NCI-H1436 treated with DMSO at 0.1 percent for 48 hours (cell line): ENCODE measurements at places on chromosomes 6 and 20.

GRCh38 chr6:28863604-28864325 is 60.0 kb downstream of the TRIM27 start:
- peak; percentile 32 for DNase-seq

DNA sequence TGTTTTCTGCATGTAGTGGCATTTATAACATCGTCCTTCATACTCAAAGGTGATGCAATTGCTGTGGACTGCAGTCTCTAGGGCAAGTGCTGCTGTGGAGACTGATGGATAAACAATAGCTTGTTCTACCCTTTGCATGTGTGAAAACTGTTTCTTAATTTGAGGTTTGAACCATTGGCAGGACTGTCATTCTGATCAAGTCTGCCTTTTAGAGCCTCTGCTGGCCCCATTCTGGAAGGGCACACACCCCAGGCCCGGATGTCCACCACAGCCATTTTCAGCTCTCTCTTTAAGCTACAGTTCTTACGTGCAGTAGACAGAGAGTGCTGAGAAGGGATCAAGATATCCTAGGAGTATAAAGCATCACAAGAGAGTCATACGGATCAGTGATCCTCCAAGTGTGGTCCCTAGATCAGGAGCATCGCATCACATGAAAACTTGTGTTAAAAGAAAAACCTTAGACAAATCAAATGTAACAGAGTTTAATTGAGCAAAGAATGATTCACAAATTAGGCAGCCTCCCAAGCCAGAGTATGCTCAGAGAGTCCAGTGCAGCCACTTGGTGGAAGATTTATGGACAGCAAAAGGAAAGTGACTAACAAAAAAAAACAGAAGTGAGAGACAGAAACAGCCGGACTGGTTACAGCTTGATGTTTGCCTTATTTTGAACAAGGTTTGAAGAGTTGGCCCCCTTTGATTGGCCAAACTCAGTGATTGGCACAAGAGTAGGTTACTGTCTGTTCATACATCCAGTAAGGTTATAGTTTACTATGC is 52.0 kb downstream of the FRK start:
- no peak for DNase-seq

- no peak for DNase-seq
These were observed 217.4 kb upstream of the EYS start for GRCh38 chr6:65924411-65924810.

DNA sequence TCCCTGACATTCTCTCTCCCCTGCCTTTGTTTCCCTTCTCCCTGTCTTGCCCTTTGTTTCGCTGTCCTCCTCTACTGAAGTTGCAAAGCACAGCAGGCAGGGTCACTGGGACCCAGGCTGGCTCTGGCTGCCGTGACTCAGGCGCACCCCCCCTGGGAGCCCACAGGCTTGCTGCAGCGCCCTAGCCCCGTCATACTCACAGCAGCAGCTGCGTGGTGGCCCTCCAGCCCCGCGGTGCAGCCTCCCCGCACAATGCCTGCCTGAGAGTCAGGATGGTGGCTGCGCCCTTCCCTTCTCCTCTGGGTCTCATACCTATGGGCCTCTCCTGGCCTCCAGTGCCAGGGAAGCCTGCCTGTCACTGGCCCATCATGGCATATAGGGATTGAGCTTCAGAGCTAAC is 41.7 kb downstream of the TXNDC5 start:
- DNase-seq: no peak
